Activated naive CD4-positive, alpha-beta T cell treated with anti-CD3 and anti-CD28 coated beads for 36 hours (primary cell): ENCODE measurements at places on chromosomes 16 and 17.

GRCh38 chr17:74938194-74938950 lies 2.7 kb downstream of the OTOP3 start:
- DNase-seq: no peak

GRCh38 chr17:38571833-38572668 lies 33.7 kb downstream of the SRCIN1 start:
- DNase-seq: no peak

DNA sequence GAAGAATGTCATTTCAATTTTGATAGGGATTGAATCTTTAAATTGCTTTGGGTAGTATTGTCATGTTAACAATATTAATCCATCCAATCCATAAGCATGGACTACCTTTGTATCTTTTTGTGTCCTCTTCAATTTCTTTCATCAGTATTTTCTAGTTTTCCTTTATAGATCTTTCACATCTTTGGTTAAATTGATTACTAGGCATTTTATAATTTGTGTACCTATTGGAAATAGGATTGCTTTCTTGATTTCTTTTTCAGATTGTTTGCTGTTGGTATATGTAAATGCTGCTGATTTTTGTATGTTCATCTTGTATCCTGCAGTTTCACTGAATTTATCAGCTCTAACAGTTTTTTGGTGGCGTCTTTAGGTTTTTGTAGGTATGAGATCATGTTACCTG lies 24.1 kb upstream of the BCAS3 start:
- DNase-seq: no peak

- DNase-seq: no peak
Observed at GRCh38 chr16:20859699-20860098, 40.5 kb downstream of the DCUN1D3 start.

DNA sequence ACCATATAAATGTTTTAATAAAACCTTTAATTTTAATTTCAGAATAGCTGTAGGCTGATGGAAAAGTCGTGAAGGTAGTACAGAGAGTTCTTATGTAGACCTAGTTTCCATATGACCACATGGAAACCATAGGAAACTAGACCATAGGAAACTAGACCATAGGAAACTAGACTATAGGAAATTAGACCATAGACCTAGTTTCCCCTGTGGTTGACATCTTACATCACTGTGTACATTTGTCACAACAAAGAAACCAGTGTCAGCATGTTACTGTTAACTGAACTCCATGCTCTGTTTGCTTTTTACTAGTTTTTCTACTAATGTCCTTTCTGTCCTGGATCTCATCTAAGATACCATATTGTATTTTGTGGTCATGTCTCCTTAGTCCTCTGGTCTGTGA lies 14.6 kb downstream of the NUDT7 start:
- no peak for DNase-seq

GRCh38 chr17:10001306-10001873 lies 96.3 kb upstream of the RCVRN start:
- DNase-seq: no peak

GRCh38 chr17:66492561-66493005 lies 190.2 kb downstream of the PRKCA start:
- DNase-seq: no peak

- no peak for DNase-seq
Observed at GRCh38 chr17:47192554-47192953, 3.5 kb upstream of the CDC27 start.

DNA sequence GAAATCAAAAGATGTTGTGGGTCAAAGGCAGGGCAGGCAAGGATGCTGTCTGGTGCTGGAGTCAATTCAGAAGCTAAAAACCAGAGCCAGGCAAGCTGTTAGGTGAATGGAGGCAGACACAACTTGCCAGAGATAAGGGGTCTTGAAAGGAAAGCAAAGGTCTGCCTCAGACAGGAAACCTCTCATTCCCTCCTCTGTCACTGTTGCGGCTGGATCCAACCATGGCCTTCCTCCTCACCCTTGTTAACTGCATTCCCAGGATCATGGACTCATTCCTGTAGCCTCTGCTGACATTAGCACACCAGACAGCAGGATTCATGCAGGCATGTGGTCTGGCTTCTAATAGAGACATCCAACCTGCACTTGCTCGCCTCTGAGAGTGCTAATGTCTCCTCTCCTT lies 186.7 kb upstream of the HS3ST3A1 start:
- no peak for DNase-seq

DNA sequence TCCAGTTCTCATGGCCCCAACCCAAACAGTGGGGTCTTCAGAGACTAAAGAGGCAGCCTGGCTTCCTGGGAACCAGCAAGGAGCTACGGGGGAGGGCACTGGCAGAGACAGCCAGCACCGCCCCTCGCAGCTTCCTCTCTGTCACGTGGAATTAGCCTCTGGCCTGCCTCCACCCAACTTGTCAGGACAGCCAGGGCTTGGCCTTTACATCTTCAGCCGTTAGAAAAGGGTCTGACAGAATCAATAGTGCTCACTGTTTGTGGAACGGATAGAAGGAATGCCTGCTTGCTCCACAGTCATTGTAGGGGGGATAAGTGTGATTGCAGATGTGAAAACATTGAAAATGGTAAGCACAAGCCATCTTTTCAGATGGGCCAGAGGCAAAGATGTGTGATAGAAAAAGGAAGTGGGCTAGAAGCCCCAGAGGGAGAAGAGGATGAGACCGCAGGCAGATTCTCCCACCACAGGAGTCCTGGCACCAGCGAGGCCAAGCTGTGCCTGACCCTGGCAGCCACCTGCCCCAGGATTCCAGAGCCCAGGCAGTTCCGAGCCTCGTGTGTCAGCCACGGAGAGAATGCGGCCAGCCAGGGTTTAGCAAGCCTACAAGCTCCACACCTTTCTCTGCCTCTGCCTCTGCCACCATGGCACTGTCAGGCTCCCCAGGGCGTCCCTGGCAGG lies 18.6 kb downstream of the GRIN2C start:
- DNase-seq: no peak

DNA sequence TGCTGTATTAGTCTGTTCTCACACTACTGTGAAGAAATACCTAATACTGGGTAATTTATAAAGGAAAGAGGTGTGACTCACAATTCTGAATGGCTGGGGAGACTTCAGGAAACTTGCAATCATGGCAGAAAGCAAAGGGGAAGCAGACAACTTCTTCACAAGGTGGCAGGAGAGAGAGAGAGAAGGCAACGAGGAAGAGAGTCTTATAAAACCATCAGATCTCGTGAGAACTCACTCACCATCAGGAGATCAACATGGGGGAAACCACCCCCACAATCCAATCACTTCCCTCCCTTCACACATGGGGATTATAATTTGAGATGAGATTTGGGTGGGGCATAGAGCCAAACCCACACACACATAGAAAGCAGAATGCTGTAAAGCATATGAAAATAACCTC lies 896.2 kb downstream of the CDH11 start:
- no peak for DNase-seq

GRCh38 chr17:47240806-47241205 lies 12.8 kb upstream of the ITGB3 start:
- no peak for DNase-seq

DNA sequence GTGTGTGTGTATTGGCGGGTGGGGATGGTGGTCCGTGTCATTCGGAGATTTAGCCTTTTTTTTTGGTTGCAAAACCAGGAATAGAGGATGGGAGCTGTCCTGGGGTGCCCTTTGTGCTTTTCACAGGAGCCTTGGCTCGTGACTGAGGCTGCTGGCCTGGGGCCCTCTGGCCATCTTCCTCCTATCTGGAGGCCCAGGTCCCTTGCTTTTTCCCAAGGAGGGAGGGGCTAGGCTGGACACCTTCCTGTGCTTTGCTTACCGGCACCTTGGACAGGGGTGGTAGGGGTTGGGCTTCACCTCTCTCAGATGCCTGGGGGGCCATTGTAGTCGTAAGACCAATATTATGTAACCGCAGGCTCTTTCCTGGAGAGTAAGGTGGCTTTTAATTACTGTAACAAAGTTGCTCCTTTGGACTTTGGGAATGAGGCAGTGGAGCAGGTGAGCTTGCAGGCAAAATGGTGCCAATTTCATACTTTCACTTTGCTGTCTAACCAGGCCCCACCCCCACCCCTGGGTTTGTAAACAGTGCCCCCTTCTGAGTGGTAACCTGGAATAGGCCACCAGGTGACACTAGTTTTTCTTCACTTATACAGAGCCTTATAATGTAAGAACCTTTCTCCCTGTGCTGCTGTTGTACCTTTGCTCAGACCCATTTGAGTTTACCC lies 1.2 kb downstream of the DYNLL2 start:
- DNase-seq: peak; percentile 78

DNA sequence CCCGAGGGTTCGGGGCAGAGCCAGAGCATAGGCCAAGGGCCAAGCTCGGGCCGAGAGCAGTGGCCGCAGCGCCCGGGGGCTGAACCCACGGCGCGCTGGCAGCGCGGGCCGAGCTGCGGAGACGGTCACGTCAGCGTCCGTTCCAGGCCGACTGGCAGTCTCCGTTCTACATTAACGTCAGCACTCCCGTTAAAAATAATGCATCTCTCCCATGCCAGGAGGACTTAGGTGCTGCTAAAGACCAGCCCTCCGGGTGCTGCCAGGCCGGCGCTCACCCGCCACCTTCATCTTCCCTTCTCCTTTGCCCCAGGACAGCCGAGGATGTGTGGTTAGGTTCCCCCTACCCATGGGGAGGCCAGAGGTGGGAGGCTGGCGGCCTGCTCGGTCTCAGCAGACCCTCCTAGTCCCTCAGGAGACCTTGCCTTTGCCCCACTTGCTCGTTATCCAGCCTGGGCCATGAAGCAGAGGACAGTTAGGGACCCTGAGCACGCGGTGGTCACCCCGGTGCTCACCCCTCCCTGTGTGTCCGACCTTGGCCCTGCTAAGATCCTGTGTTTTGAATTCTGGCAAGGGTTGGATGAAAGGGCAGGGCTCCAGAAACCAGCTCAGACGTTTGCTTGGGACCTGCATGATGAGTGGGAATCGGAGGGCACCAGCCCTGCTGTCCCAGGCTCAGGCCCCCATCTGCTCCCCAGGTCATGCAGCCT lies 572 bp downstream of the MPG start:
- DNase-seq: no peak

DNA sequence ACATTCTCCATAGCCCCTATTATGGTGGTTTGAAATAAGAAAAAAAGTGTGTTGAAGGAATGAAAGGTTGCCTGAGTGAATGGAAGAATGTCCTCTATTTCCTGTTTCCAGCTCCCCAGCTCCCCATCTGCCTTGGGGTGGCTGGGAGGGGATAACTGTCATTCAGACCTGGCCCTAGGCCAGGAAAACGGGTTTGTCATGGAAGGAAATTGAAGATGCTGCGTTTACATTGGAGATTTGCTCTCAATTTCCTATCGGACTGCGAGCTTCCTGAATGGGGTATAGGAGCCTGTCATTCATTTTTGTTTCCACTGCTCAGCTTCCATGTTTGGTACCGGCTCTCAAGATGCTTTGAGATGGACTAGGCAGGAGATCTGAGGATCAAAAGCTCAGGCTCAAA lies 2.2 kb upstream of the FZD2 start:
- no peak for DNase-seq

GRCh38 chr17:82023447-82024241 lies 539 bp downstream of the LRRC45 start:
- DNase-seq: no peak

GRCh38 chr17:11618861-11619566 lies 20.7 kb downstream of the DNAH9 start:
- no peak for DNase-seq

DNA sequence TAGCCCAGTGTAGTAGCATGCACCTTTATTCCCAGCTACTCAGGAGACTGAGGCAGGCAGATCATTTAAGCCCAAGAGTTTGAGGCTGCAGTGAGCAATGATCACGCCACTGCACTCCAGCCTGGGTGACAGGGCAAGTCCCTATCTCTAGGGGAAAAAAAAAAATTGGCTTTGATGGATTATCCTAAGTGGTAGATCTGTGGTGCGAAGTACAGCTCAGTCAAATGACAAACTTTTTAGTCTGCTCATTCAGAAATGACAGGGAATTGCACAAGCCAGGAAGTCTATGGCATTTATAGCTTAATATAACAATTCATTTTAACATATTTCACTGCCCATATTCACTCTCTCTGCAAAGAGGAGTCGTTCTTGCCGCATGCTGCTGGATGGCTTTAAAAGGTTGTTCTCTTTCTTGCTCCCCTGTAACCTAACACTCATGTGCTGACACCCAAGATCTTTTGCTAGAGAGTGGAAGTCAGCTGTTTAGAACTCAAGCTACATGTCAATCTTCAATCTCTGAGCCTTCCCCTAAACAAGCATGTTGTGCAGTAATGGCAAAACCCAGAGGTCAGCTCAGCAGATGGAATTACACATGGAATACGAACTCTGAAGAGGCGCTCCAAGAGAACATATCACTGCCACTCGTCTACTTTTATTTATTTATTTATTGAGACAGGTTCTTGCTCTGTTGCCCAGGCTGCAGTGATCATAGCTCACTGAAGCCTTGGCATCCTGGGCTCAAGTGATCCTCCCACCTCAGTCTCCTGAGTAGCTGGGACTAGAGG lies 32.8 kb downstream of the RNF157 start:
- DNase-seq: no peak

DNA sequence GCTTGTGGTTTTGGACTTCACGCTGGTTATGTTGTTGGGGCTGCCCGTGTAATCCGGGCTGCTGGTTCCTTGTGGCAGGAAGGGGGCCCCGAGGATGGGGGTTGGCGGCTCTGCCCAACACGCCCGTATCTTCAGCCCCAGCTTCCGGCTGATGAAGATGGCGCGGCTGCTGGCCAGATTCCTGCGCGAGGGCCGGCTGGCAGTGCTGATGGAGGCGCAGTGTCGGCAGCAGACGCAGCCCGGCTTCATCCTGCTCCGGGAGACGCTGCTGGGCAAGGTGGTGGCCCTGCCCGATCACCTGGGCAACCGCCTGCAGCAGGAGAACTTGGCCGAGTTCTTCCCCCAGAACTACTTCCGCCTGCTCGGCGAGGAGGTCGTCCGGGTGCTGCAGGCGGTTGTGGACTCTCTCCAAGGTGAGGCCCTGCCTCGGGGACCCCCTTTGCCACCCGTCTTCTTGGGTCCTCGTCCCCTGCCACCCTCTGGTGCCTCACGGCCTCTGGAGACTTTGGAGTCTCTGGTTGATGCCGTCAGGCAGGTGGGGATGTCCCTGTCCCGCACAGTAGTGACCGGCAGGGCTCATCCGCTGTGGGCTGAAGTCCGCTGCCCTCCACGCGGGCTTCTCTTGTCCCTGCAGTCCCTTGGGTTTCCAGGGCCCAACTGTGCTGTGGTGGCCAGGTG lies 2.2 kb downstream of the TELO2 start:
- DNase-seq: no peak
